ENCODE measurements at places on chromosomes 4 and X.

DNA sequence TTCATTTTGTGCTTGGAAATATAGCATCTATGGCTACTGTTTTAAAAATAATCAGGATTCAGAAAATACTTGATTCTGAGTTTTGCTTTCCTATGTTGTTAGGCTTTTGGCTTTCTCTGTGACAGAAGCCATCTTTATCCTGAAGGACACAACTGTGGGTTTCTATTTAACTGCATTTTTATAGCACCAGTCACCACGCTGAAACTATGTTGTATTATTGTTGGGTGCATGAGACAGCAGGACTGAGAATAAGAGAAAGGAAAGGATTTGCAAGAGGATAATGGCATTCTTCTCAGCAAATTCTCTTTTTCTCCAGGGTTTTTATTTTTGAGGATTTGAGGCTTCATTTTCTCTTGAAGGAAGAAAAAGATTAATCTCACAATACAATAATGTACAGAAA is 10.1 kb upstream of the NEUROG2 start:
- no peak for DNase-seq

GRCh38 chr4:123217664-123218063 is 178.9 kb upstream of the SPRY1 start:
- no peak for DNase-seq

DNA sequence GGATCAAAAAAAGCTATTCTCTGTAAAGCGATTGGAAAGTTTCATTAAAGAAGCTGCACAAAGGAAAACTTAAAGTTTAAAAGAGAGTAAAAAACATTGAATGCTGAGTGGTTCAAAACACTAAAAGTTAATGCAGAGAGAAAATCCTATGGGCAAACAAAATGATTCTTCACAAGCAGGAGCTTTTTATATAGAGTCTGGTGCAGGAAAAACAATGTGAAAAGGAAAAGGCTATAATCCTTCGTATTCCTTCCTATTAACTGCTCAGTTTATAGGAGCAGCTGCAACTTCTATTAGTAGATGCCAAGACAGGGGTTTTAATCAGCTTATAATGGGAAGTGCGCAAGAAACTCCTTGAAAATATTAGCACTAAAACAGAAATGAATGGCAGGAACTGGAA is 100.7 kb downstream of the PDGFC start:
- DNase-seq = no peak

- DNase-seq = no peak
Measured at GRCh38 chr4:184959786-184960185, 58.5 kb upstream of the HELT start.

DNA sequence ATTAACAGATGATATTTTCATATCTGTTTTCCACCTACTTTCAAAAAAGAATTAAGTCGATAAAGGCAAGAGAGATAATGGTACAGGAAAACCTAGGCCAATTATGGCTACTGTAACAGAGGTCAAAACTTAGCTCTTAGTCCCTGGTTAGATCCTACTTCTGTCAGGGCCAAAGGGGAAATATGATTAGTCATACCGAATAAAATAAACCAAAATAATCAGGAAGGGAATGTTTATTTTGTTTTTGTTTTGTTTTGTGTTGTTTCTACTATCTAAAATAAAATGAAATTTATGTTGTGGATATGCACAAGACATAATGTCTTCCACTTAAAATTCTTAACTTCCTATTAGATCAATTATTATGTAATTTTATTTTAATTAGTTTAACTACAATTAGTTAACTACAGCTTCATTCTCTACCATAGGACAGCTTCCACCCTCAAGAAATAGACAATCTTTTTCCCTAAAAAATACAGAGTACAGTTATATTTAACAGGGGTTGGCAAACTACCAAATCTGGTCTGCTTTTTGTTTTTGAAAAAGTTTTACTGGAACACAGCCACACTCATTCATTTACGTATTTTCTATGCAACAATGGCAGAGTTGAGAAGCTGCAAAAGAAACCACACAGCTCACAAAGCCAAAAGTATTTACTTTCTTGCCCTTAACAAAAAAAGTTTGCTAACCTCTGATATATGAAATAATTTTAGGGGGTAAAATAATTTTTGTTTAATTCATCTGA is 25.4 kb downstream of the TMEM47 start:
- no peak for DNase-seq

- no peak for DNase-seq
Measured at GRCh38 chr4:57877047-57877458, 766.9 kb upstream of the IGFBP7 start.

DNA sequence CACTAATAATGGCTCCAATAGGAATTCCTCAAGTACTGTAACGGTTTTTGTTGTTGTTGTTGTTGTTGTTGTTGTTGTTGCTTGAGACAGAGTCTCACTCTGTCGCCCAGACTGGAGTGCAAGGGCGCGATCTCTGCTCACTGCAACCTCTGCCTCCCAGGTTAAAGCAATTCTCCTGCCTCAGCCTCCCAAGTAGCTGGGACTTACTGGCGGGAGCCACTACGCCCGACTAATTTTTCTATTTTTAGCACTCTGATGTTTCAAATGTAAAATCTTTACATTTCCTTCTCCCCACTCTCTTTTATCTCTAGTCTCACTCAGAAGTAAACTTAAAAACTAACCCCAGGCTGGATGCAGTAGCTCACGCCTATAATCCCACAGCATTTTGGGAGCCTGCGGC is 8.0 kb downstream of the ANKRD17 start:
- DNase-seq = no peak

DNA sequence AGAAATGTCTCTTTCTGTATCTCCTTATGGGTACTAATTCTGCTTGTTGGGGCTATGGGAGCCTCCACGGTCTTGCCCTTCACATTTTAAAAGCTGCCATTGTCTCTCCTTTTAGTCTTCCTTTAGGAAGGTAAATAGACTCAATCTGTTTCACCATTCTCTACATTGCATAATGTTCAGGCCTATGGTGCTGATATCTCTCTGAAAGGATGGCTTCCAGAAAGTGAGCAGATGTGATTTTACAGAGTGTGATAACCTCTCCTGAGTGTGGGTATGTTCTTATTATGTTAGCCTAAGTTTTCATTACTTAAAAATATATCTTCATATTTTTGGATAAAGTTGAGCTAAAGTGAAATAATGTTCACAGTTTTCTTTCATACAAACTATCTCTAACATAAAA is 254.0 kb upstream of the PITX2 start:
- DNase-seq = no peak

GRCh38 chr4:177802661-177803060 is 360.4 kb upstream of the AGA start:
- DNase-seq = no peak

DNA sequence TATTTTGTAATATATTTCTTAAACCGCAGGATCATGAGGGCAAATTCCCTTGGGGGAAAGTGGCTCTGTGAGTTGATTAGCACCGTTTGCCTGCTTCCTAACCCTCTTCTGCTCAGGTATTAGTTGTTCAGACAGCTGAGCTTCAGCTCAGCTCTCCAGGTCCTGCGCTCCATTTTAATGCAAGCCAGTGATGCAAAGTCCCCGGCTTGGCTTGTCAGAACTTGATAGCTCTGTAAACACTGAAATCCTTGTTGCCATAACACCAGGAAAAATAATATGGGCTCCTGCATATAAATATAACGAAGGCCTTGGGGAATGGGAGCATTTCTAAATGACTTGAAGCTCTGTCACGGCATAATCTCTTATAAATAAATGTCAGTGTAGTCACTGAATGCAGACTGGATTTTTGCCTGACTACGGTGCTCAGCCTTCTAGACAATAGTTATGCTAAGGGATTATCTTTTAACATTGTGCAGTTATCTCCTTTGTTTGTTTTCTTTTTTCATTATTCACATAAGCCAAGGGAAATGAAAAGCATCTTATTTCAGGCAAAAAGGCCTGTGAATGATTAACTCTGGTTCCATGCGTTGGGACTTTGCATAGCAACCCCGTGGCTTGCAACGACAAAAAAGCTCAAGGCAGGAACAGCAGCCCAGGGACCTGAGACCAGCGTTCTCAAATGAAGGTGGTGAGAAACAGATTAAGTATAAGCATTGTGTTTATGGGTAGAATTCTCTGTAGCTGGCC is 253.2 kb downstream of the SPRY1 start:
- no peak for DNase-seq

DNA sequence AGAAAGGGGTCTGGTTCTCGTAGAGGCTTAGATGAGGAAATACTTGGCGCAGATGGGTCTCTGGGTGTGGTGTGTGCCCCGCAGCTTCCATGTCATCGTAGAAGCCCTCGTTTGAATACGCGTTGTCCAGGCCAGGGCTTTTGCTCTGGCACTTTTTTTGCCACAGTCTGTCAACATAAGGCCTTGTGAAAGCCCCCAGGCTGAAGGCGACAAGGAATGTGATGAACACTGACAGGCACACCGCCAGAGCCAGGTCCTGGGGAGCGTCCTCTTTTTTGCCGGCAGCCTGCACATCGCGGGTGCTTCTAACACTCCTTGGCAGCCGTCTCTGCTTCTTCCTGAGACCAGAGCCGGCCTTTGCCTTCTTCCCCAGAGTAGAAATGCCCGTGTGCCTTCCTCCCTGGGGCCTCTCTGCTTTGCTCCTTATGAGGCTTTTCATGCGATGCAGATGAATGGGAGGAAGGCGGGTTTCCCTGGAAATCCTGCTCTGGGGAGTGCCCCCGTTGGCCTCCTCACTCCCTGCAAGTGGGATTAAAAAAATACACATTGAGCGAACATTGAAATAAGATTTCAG is 24.4 kb downstream of the LRRC66 start:
- DNase-seq = no peak

DNA sequence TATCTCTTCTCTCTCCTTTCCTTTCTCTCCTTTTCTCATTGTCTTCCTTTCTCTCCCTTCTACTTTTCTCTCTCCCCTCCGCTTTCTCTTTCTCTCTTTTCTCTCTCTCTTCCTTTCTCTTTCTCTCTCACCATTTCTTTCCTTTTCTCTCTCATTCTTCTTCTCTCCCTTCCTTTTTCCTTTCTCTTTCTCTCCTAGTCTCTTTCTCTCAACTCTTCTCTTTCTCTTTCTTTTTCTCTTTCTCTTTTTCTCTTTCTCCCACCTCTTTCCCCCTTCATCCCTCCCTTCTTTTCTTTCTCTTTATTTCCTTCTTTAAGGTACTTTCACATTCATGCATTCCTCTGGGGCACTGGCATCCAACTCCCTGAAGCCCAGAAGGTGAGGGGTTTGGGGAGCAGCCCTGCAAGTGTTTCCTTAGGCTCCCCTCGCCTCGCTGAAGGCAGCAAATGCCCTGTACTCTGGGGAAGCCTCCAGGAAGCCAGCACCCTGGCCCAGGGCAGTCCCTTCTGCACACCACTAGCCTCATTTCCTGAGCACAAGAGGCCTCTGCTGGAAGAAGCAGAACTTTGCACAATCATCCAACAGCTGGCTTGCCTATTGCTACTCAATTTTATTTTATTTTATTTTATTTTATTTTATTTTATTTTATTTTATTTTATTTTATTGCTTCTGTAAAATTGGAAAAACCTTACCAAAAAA is 124.2 kb downstream of the NFKB1 start:
- DNase-seq = peak; percentile 48

- no peak for DNase-seq
Measured at GRCh38 chr4:109026588-109026987, 263.7 kb upstream of the ETNPPL start.

DNA sequence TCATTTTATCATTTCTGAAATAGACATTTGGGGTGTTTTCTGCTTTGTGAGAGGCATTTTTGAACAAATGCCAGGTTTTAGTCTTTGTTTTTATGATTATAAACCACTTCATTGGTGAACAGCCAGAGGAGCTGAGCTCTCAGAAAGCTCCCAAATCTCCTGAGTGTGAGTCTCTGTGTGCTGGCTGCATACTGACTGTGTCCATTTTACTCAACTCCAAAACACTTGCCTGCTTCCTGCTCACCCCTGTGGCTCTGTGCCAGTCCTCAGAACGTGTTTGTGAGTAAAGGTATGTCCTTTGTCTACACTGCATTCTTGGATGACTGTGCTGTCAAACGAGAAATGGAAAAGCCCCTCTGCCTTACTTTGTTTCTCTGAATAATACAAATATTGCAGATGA is 5.4 kb upstream of the LRAT start:
- DNase-seq = no peak

DNA sequence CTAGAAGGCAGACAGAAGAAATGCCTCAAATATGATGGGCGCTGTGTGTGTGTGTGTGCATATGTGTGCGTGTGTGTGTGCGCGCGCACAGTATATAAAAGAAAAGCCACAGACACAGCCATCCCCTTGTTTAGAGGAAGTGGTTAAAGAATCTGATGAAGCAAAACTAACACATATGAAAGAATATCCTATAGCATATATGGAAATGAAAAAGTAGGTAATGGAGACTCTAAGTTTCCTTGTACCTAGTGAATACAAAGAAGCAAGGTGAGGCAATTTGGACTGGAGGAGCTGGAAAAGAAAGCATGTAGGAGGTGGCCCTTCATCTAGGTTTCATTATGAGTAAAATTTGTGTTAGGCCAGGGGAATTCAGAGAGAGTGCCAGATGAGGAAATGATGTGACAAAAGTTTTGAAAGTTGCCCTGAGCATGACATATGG is 58.6 kb upstream of the MCF2 start:
- no peak for DNase-seq

DNA sequence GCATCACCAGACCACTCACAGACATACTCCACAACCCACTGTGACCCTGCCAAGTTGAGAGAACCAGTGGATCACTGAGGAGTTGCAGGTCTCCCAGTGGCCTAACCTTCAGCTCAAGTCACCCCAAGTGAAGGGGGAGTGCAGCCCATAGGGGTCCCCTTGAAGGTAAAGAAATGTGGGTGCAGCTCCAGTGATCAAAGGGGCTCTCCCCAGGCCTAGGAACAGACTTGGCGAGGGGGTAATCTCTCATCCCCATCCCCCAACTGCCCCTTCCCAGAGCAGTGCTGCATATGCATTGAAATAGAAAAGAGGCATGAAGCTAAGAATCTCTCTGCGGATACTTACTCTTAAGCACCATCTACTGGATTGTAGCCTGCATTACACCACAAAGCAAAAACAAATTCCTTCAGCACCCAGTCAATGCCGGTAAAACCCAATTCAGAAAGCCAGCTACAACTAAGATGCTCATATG is 27.0 kb downstream of the MAGEE1 start:
- DNase-seq = no peak

DNA sequence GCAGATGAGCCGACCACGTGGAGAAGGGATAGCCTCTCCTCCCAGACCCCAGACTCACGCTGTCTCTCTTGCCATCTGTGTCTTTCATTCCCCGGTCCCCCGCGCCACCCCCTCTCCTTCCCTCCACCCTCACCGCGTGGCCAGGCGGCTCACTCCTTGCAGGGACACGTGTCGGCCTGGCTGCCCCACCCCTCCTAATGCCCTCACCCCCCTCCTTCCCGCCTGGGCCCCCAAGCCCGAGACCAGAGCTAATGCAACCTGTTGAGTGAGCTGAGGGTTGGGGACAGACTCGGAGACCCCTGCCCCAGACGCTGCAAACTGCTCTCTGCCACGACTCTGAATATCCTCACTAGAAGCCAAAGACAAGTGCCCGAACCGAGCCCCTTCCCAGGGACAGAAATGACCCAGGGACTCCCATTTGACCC is 1.8 kb downstream of the SLC38A5 start:
- DNase-seq = peak; percentile 41

DNA sequence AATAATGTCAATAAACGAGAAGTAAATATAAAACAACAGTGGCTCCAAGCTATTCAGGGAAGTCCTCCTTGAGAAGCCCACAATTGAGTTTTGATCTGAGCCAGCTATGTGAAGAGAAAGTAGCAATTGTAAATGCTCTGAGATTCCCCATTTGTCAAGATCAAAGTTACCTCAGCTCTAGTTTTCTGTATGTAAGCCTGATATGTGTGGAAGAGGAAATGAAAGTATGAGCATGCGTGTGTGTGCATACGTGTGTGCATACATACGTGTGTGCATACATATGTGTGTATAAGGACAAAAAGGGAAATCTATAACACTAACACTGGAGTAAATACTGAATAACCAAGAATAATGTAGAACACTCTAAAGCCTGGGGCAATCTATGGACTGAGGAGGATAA is 130.3 kb downstream of the SCFD2 start:
- no peak for DNase-seq

GRCh38 chr4:10033191-10033881 is 12.0 kb upstream of the SLC2A9 start:
- DNase-seq = no peak
